ENCODE measurements at places on chromosomes 13 and 19.
A peak's percentile ranks its signal among the peaks of the same experiment; 100 is the strongest.

DNA sequence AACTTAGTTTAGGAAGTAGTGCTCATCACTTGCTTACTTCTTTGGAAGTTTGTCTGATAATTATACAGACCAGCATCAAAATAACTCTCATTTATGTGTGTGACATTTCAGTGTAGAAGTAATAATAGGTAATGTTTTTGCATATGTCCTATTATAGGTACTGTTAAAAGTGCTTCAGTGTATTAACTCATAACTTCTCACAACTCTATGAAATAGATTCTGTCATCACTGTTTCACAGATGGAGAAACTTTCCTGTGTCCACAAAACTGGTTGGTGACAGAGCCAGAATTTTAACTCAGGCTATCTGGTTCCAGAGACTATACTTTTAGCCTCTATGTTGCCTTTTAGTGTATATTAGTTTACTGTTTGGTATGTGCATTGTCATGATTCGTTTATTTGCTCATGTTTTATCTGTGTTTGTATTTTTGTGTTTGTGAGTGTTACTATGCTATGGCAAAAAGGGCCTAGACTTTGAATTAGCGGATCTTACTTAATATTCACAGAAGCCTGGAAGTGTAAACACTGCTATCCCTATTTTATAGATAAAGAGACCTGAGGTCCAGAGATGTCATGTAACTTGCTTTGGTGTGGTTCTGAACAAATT is 12.7 kb downstream of the LPAR6 start:
- DNase-seq: no peak

DNA sequence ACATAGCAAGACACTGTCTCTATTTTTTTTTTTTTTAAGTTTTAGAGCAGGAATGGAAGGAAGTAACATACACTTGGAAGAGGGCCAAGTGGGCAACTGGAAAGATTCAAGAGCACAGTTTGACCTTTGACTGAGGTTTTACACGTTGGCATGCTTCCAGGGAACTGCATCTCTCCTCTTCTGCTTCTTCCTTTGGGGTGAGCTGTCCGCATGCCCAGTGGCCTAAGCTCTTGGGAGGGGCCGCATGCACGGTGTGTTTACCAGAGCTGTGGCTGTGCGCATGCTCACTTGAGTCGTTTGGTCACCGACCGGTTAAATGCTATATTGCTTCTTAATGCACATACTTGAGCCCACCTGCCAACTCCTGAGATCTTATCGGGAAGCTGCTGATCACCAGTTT is 727.7 kb downstream of the UQCRFS1 start:
- no peak for DNase-seq

GRCh38 chr13:94140511-94140910 is 339.0 kb downstream of the DCT start:
- no peak for DNase-seq

DNA sequence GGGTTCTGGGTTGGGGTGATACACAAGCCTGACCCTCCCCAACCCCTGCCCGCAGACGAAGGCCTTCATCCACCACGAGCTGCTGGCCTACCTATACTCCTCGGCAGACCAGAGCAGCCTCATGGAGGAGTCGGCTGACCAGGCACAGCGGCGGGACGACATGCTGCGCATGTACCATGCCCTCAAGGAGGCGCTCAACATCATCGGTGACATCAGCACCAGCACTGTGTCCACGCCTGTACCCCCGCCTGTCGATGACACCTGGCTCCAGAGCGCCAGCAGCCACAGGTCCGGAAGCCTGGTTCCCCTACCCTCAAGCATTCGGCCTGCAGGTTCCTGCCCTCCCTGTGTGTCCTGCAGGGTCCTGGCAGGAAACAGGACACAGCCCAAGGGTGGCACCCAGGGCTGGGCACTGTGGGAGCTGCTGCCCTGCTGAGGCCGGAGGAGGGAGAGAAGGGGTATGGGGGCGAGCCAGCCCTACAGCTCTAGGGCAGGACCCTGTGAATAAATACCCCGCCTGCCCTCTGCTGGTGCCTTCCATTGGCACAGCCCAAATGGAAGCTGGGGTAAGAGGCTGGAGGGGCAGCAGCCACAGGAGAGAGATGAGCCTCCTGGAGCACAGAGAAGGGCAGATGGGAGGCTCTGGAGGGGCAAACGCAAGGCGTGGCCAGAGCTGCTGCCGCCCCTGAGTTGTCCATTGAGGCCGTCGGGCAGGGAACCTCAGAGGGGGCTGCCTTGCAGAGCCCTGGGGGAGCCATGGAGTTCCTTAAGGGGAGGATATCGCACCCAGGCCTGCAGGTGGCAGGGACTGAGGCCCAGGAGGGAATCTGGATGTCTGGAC is 6.8 kb downstream of the TMED1 start:
- peak; percentile 41 for DNase-seq

DNA sequence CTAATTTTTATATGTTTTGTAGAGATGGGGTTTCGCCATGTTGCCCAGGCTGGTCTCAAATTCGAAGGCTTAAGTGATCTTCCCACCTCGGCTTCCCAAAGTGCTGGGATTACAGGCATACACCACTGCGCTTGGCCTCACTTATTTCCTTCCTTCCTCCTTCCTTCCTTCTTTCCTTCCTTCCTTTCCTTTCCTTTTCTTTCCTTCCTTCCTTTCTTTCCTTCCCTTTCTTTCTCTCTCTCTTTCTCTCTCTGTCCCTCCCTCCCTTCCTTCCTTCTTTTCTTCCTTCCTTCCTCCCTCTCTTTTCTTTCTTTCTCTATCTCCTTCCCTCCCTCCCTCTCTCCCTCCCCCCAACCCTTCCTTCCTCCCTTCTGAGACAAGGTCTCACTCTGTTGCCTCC is 36.8 kb downstream of the TRPM4 start:
- no peak for DNase-seq

- no peak for DNase-seq
These were observed 16.1 kb downstream of the ZNF816 start for GRCh38 chr19:52946322-52947310.

DNA sequence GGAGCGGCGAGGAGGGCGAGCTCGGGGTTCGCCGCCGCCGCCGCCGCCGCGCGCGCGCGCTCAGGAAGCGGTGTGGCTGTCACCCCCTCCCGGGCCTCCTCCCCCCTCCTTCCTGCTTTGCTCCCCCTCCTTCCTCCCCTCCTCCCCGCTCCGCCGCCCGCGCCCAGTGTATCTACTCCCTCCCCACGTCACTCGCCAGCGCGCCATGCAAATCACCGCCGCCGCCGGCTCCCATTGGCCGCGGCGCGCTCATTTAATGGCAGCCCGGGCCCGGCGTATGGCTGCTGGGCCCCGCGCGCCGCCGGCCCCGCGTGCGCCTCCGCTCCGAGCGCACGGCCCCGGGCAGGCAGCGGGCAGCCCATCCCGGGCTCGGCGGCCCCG is 335 bp upstream of the SOX1 start:
- no peak for DNase-seq
